ENCODE measurements at places on chromosomes 7 and 10.

GRCh38 chr7:76334320-76334967 lies 24.3 kb downstream of the YWHAG start:
- DNase-seq = no peak

DNA sequence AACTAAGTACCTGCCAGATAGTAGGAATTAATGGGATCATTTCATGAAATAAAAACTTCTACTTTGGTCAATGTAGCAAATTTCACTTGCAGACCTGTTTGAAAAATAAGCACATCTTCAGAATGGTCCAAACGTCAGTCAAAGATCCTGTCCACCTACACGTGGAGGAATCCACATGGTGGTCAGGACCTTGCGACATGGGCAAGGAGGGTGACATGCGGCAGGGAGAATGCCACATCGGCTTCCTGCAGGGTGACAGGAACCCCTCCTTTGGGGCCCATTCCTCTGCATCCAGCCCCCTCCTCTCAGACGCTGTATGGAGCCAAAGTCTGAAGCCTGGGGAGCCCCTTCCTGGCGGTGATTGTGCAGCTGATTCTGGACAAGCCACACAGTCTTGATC lies 95.5 kb upstream of the MGMT start:
- DNase-seq = no peak

DNA sequence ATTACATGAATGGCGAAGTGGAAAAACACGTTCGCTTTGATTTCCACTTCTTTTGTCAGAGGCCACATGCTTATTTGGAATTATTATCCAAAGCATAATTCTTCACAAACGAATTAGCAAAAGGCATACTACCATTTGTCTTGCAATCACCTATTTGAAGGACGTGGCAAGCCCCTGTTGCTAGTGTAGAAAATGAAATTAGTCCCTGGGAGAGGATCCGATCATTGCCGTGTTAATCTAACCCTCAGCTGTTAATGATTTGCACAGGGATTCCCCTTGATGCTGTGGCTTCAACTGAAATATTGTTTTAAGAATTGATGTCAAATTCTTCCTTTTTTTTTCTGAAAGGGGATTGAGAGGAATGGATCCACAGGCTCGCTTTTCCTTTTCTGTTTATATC lies 4.6 kb downstream of the AGMO start:
- no peak for DNase-seq

- no peak for DNase-seq
Observed at GRCh38 chr10:124196659-124197058, 103.3 kb upstream of the CHST15 start.

GRCh38 chr7:156038345-156038744 lies 226.1 kb upstream of the SHH start:
- DNase-seq = no peak

GRCh38 chr10:114499630-114500190 lies 95.4 kb upstream of the AFAP1L2 start:
- peak; percentile 91 for DNase-seq

GRCh38 chr10:34297541-34298345 lies 517.4 kb downstream of the PARD3 start:
- DNase-seq = no peak

- no peak for DNase-seq
Observed at GRCh38 chr10:97311111-97311626, 7.9 kb upstream of the FRAT1 start.

DNA sequence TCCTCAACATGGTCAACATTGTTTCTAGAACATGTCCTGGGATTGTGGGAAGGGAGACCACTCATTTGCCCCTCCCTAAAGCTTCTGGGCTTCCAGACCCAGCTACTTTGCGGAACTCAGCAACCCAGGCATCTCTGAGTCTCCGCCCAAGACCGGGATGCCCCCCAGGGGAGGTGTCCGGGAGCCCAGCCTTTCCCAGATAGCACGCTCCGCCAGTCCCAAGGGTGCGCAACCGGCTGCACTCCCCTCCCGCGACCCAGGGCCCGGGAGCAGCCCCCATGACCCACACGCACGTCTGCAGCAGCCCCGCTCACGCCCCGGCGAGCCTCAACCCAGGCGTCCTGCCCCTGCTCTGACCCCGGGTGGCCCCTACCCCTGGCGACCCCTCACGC lies at the start of gene EPO:
Gene EPO, plus strand, starts transcription at position 190 of the 392 bp plus-strand sequence. CDS start 513 bp downstream, outside the sequence.
- no peak for DNase-seq

DNA sequence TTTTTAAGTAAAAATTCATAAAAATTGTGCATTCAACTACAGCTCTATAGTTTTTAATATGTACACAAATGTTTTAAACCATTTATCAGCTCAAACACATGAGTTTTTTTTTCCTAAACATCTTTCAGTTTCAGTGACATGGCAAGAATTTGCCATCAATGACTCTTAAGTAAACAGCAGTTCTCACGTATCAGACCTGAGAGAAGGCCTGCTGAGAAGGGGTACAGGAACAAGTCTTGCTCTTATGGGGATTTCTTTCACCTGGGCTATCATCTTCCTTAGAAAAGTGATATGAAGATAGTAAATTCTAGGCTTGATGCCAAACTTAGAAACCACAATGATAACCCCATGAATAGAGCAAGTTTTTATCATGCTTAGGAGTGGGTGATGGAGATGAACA lies 467.8 kb downstream of the ARL4A start:
- DNase-seq = no peak

- no peak for DNase-seq
Observed at GRCh38 chr10:122102869-122103525, 114.0 kb downstream of the TACC2 start.

DNA sequence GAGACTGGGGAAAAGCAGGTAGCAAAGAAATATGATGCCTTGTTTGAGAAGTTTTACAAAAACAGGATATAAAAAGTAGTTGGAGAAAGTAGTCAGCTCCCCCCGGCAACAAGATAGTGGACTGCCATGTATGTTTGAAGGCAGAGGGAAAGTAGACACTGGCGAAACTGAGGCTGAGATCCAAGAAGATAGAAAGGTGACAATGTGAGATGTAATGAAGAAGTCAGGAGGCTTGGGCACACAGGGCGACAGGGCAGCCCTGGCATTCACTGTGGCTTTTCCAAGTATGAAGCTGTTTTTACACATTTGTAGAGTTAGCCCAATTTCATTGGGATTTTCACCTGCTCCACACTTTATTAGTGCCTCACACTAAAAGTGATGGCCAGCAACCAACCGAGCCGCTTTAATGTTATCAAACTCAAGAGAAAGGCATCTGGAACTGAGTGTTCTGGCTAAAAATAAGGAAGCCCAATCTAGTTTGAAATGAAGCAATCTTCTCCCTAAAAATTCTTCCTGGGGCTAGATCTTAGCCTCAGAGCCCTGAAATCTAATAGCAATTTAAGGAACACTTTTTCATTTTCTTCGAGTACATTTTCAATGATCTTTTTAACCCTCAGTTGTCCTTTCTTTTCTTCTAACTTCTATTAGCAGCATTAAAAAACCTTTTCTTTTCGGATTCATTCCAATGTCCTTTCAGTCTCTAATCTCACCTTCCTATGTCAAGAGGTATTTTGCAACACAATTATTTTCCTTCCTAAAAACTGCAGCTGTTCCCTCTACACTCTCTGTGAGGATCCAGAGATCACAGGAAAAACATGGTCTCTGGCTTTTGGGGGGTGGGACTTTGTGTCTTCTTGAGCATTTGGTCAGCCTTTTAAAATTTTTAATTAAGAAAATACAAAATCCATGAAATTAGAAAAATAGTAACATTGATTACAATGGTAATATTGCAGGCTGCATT lies 108.0 kb downstream of the RNLS start:
- no peak for DNase-seq

DNA sequence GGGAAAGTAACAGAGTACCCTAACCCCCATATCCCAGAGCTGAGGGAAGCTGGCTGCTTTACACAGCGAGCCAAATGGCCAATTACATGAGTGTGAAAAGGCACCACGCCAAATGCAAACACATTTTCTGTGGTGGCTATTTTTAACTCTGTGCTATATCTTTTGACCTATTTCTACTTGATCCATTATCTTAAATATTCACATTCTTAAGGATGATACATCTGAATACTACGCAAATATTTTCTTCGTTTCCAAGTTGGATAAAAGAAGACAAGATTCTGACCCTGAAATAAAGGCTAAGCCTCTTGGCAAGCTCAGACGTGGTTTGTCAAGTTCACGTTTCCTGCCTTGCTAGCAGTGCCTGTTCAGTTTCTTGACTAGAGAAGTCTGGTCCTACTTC lies 146.7 kb upstream of the TMEM196 start:
- no peak for DNase-seq

DNA sequence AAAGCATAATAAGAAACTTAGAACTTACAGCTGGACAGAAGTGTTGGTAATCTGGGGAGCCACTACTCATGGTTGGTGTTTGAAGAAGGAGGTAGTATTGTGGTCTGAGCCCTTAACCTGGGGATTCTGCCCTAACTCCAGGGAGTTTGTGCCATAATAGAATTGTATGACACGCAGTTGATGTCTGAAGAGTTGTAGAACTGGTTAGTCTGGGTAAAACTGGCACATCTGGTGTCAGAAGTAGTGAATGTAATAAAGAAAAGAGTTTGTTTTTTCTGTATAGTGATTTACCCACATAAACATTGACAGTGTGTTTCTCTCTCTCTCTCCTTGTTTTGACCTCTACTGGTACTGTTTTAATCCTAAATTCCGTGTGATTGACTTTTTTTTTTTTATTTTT lies 448.1 kb upstream of the SEMA3D start:
- no peak for DNase-seq

GRCh38 chr7:123747620-123748141 lies 1.1 kb downstream of the WASL start:
- DNase-seq = peak; percentile 3

- no peak for DNase-seq
Observed at GRCh38 chr10:101087376-101087775, 25.6 kb downstream of the KAZALD1 start.

- DNase-seq = no peak
Observed at GRCh38 chr10:29517352-29517923, 117.3 kb downstream of the SVIL start.

- DNase-seq = no peak
Observed at GRCh38 chr7:33716581-33717477, 188.5 kb upstream of the BMPER start.

GRCh38 chr10:44065788-44066526 lies 318.9 kb downstream of the CXCL12 start:
- DNase-seq = no peak

All from CD4-positive, CD25-positive, alpha-beta regulatory T cell (primary cell).